ENCODE measurements at places on chromosomes 12 and 14.

DNA sequence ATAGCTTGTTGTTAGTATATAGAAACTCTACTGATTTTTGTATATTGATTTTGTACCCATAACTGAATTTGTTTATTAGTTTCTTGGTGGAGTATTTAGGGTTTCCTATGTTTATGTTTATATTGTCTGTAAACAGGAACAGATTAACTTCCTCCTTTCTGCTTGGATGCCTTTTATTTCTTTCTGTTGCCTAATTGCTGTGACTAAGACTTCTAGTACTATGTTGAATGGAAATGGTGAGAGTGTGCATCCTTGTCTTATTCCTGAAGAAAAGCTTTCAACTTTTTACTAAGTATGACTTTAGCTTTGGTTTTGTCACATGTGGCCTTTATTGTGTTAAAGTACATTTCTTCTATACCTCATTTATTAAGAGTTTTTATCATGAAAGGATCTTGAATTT lies 20.9 kb downstream of the FBXW8 start:
- no peak for DNase-seq

GRCh38 chr12:12266389-12266872 lies 413 bp downstream of the LRP6 start:
- no peak for DNase-seq

DNA sequence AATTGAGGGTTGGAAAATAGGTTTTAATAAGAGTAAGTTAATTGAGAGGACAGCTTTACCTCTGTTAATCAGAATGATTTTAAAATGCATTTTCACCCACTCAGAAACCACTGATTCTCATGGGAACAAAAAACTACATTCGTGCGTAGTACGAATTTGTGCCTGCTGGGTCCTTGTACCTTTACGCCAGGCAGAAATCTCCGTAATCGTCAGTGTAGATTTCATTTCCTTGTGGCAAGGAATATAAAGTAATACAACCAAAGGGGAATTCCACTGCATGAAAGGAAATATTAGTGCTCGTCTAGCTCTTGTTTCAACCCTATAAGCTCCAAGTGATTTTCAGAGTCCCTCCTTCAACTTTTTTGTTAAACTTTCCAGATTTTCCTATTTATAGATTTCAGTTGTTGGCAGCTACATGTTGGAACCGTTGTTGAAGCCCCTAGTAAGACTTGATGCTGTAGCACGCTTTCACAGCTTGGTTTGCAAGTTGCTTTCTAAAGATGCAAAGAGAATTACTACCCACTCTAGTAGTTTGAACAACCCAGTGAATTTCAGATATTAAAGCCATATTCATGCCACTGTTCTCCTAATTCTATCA lies 90.6 kb downstream of the ETV6 start:
- DNase-seq, result no peak

- peak; percentile 26 for DNase-seq
Observed at GRCh38 chr12:1204581-1205121, 213.6 kb downstream of the ERC1 start.

DNA sequence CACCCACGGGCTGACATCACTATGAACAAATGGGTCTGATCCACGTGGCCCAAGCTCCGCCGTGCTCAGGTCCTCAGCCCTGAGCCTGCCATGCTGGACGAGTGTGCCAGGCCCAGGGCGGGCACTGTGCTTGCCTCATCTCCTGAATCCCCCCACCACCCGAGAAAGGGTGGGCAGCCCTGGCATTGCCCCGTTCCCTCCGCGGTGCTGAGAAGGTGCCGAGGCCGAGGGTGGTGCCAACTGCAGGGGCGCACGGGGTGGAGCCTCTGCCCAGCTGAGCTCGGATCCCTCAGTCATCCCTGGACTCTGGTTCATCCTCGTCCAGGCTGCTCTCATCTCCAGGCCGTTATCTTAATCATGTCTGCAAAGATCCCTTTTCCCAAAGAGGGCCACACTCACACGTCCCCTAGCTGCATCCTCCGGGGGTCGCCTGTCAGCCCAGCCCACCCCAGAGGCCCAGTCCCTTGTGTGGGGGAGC lies 60.6 kb downstream of the NOC4L start:
- no peak for DNase-seq

GRCh38 chr12:7787574-7788293 lies 1.5 kb upstream of the NANOG start:
- DNase-seq, result no peak

DNA sequence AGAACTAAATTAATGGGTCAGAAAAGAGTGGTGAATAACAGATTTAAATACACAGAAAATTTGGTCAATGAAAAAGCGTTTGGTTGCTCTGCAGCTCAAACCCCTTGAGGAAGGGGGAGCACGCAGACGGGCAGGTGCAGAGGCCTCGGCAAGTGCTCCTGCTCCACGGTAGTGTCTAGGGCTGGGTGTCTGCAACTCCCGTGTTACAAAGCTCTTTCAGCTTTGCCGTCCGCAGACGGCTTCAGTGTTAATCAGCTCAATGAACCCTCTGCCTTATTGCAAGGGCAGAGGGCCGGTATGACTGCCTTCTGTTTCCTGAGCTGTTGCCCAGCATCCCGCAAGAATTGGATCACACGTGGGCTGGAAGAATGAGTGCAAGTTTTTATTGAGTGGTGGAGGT lies 125.7 kb upstream of the TRHDE start:
- DNase-seq, result no peak

GRCh38 chr14:96039633-96040311 lies 610 bp downstream of the C14orf132 start:
- peak; percentile 41 for DNase-seq

GRCh38 chr14:85934886-85935254 lies 404.9 kb downstream of the FLRT2 start:
- no peak for DNase-seq

DNA sequence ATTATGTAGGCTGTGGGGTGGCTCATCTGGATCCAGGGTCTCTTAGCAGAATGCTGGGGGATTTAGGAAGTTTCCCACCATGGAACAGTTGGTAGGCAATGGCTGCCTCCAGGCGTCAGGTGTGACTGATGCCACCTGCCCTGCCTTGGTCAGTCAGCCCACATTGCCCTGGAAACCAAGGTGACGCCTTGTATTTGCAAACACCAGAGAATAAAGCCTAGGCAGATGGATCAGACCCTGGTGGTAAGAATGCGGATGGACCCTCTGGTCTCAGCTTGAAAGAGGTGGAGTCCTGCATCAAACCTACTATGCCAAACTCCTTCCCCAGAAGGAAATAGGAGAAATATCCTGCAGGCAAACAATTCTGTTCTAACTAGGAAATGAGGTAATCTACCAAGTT lies 38.2 kb downstream of the NCKAP5L start:
- DNase-seq, result no peak

- peak; percentile 39 for DNase-seq
Observed at GRCh38 chr12:69254046-69254445, 14.7 kb downstream of the CPSF6 start.

- peak; percentile 79 for DNase-seq
Observed at GRCh38 chr12:120904197-120904773, at the start of gene SPPL3. Gene SPPL3, minus strand, starts transcription at chr12:120904358. Its CDS starts 491 bp downstream, at chr12:120903867.

DNA sequence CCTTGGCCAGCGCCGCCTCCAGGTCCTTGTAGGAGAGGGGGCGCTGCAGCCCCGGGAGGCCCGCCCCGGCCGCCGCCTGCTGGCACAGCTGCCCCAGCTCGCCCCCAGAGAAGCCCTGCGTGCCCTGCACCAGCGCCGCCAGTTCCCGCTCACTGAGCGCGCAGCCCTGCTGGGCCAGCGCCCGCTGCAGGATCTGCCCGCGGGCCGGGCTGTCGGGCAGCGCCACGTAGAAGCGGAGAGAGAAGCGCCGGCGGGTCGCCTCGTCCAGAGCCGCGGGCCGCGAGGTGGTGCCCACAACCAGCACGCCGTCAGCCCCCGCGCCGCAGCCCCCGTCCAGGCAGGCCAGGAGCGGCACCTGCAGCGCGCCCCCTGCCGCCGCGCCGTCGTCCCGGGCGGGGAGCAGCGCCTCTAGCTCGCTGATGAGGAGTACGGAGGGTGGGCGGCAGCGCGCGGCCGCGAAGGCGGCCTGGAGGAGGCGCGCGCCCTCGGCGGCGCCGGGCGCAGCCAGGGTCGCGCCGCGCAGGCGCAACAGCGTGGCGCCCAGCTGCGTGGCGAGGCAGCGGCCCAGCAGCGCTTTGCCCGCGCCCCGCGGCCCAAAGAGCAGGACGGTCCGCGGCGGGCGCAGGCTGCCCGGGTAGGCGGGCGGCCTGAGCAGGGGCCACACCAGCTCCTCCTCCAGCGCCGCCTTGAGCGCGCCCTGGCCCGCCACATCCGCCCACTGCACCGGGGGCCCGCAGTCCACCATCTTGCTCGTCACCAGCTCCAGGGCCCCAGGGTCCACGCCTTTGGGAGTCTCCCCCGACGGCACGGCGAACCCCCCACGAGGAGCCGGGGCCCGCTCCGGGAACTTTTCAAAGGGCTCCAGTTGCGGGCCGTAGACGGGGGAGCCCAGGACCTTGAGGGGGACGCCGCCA lies 27.7 kb downstream of the FIGNL2 start:
- peak; percentile 31 for DNase-seq

DNA sequence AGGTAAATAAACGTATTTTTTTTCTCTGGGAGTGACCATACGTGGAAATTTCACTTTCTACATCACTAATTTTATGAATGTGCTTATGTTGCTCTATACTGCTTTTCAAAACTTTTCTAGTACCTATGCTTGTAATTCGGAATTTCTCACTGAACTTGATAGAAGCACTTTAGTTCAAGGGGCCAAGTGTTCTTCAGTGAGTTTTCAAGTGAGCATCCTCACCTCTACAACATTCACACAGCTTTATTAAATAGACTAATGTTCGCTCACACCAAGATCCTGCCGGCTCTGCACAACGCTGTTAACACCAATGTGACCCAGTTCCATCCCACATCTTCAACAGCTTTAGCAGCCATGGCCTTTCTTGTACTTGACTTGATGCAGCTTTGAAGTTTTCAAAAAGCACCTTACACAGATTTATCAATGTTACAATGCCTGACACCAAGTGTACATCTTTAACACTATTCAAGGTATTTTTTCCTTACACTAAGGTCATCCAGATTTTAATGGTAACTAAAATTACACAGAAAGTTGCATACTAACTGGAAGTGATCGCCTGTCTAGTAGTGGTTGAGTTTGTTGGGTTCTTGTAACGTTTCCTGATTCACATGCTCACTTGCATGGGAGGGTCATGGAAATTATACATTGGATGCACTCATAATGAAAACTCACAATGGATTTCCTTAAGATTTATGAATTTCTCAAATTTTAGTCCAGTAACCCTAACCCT lies 4.5 kb downstream of the UBC start:
- DNase-seq, result no peak

- no peak for DNase-seq
Observed at GRCh38 chr12:41784957-41785356, 359.7 kb downstream of the GXYLT1 start.

DNA sequence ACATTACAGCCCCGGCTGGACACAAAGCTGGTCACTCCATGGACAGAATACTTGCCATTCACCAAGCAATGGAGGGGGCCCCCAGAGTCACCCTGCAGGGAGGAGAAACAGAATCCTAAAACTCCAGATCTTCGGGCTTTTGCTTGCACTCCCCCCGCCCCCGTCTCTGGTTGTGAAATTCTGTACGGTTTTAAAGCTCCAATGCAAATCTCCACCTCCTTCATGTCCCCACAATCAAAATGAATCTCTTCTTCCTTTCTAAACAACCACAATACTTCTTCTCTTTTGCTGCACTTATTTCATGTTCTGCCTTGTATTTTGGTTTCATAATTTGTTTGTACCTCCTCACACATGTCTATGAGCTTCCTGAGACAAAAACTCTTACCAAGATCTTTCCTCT lies 5.8 kb upstream of the BIN2 start:
- DNase-seq, result no peak

GRCh38 chr14:91009501-91010152 lies 50.8 kb downstream of the RPS6KA5 start:
- DNase-seq, result no peak

DNA sequence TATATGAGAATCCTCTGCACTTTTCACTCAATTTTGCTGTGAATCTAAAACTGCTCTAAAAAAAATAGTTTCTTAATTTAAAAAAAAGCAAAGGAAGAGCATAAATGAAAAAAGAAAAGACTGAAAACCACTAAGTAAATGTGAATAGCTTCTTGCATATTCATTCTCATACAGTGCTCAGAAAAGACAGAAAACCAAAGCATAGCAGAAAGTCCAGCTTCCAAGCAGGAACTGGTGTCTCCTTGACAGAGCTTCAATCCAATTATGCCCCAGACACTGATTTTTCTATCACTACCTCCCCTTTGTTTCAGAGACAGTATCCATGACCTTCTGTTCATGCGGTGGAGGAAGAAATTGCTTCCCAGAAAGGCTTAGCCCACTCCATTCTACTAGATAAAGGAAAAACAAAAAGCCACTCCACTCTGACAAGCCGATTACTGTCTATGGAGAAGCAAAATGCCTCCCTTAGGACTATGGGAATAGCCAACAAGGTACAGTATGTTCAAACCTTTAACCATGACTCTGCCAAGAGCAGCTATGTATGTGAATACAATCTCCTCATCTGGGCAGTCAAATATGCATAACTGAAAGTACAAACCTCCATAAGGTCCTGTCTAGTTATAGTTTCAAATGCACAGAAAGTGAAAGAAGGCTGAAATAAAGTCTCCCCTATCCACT lies 40.6 kb downstream of the ATF7 start:
- no peak for DNase-seq

DNA sequence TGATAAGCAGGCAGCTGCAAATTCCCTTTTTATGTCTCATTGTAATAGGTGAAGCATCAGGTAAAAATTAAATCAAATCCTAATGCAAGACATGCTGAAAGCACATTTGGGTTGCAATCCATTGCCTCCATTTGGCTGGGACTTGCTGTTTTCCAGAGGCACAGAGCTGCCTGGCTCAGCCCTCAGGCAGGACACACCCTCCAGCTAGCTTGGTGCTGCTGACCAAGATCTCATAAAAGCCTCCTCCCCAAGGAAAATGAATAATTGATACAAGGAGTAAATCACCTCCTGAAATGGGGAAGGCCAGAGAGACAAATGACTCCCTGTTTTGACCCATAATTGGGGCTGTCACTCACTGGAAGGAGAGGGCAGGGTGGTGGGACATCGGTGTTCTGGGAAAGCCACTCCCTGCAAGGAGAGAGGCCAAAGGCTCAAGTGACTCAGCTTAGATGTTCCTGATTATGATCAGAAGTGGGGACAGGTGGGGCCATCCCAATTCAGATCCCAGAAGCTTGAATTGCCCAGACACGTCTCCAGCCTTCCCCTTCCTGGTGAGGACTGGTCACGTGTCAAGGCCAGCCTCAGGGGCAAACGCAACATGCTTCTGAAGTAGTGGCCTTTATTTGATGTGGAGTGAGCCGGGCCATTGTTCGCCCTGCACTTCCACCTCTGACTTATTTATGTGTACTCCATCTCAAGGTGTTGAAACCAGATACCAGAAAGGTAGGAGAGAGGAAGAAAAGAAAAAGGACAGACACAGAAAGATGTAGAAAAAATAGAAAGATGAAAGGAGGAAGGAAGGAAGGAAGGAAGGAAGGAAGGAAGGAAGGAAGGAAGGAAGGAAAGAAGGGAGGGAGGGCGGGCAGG lies 773.7 kb downstream of the BCL11B start:
- DNase-seq, result peak; percentile 1
